ENCODE measurements at places on chromosomes 3 and 15.

DNA sequence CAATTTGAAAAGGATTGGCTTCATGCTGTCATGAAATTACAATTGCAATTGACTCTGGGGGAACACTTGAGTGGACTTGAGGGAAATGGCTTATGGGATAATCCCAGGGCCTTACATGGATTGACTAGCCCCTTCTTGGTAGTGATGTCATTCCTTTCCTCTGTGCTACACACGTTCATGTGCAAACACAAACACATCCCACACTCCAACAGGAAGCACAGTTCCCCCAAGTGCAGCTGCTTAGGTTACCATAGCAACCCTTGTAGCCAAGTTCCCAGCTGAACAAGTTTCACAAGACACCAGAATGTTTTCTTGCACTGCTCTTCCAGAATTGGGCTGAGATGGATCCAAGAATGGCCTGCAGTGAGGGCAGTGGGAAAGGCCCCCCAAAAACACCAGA lies 217.0 kb downstream of the ZNF621 start:
- peak; percentile 9 for DNase-seq

- no peak for DNase-seq
Observed at GRCh38 chr3:89144080-89144479, 36.7 kb downstream of the EPHA3 start.

- DNase-seq, result no peak
Observed at GRCh38 chr3:118526758-118527513, 507.7 kb downstream of the IGSF11 start.

- DNase-seq, result no peak
Observed at GRCh38 chr15:68797599-68798345, 22.9 kb downstream of the ANP32A start.

- DNase-seq, result no peak
Observed at GRCh38 chr3:112557976-112558375, 3.8 kb downstream of the ATG3 start.

DNA sequence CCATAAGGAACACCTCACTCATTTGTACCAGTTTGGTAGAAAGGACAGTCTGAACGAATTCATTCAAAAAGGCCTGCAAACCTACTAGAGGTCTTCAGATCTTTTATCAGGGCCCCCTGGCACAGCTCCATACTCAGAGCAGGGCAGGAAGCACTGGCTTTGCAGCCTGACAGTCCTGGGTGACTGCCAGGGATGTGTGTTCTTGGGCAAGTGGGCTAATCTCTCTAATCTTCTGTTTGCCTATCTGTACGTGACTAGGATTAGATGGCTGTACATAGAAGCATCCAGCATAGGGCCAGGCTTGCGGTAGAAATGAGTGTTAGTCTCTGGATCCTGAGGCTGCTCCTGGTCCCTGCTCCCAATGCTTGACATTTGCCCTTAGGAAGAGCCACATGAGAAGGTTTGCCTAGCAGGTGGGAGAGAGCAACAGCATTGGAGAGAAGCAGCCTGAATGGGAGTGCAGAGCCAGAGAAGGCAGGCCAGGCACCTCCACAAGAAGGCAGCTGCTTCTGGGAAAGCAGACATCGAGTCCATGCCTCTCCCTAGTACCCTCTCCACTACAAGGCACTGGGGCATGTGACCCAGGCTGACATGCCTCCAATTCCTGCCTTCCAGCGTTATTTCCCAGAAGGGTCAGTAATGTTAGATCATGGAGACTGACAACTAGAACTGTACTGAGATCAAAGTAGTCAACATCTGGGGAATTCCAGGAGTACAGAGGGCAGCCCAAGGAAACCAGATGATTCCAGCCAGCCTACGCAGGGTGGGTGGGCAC lies 1.0 kb upstream of the CXCR6 start:
- no peak for DNase-seq

- DNase-seq, result no peak
Observed at GRCh38 chr15:68654786-68655560, 76.2 kb downstream of the CORO2B start.

DNA sequence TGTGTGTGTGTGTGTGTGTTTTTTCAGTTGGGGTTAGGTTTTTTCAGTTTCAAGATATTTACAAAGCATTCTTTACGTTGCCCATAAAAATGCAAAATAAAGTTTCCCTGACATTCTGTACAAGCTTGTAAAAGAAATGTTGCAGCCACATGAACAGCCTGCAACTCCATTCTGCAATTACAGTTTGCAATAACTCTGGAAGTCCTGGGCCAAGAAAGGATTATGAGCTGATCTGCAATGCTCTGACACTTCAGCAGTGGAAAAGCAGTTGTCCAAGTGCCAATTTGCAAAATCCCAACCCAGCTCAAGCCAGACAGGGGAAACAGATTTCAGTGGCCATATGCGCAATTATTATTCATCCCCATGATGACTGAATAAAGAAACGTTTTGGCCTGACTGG lies 322.1 kb downstream of the MEX3B start:
- DNase-seq, result no peak

GRCh38 chr3:16877505-16877904 lies 7.2 kb upstream of the PLCL2 start:
- no peak for DNase-seq

GRCh38 chr3:151439652-151440125 lies 21.2 kb downstream of the IGSF10 start:
- peak; percentile 55 for DNase-seq

- DNase-seq, result no peak
Observed at GRCh38 chr15:63283126-63283525, 5.7 kb downstream of the APH1B start.

GRCh38 chr3:72627271-72627670 lies 221.0 kb downstream of the SHQ1 start:
- DNase-seq, result no peak

DNA sequence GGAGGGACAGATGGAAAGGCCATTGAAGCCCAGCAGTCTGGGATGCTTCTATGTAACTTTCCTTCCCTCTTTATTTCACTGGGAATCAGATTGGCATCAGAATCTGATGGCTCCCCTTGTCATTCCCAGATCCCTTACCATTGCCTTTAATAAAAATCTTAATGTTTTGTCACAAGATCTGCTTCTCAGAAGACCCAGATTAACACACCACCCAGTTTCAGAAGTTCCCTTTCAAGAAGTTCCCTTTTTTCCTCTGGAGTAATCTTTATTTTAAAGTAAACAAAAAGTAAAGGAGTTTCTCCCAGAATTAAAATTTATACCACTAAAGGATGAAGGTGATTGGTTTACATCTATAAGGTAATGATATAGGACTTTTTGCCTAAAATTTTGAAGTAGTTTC lies 76.4 kb downstream of the UBR1 start:
- DNase-seq, result no peak

GRCh38 chr3:43162230-43163084 lies 56.6 kb upstream of the POMGNT2 start:
- no peak for DNase-seq

DNA sequence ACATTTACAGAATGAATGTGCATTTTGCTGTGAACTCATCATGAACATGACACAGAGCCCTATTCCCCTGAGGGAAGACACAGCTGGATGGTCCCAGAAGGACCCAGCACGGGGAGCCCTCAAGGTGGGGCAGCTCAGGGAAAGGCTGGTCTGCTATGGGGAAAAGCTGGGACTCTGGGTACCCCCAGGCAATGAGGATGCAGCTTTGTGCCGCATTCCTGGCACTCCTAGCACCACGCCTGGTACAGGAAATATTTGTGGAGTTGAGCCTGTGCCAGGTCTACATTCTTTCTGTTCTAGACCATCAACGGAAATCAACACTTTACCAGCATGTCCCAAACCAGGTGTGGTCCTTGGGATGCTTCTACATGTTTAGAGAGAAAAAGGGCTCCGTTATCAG lies 74.0 kb downstream of the SRGAP3 start:
- DNase-seq, result no peak

DNA sequence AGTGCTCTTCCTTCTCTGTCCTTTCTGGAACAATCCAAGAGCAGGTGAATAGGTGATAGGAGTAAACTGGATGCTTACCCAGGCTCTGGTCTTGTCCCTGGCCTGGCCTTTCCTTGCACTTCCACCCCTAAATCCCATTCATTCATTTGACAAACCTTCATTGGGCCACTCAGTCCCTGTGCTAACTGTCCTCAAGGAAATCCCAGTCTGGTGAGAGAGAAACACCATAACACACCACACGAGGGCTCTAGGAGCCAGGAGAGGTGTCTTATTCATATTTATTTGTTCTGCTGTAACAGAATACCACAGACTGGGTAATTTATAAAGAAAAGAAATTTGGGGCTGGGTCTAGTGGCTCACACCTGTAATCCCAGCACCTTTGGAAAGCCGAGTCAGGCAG lies 22.8 kb downstream of the EFCC1 start:
- no peak for DNase-seq

GRCh38 chr15:67144609-67145311 lies 79.4 kb downstream of the SMAD3 start:
- DNase-seq, result no peak

GRCh38 chr3:14218355-14218754 lies 39.7 kb downstream of the LSM3 start:
- no peak for DNase-seq

DNA sequence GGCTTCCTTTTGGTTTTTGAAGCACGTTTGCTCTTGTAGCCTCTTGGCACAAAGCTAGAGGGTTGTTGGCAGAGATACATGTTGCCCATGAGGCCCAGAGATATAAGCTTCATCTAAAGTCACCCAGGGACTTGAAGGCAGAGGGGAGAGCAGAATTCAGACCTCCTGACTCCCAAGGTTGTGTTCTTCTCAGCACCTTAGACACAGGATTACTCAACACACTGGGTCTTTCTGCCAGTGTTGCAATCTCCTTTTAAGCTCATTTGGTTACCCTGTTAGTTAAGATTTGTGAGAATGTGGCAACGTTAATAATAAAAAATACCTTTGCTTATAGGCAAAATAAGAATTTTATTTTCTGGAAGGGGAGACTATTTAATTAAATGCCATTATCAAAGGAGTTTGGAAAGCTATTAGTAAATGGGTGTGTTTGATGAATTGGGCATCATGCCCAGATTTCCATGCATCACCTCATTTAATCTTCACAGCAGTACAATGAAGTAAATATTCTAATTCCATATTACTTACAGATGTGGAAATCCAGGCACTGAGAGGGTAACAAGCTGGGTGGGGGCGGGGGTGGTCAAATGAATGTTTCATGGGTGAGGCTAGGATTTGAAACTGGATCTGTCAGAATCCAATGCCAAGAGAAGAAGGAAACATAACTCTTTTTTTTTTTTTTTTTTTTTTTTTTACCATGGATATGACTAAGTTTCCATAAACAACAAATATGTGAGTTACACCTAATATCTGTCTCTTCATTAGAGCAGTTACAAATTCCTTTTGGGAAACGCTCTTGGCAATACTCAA lies 183.3 kb downstream of the NR1D2 start:
- no peak for DNase-seq

DNA sequence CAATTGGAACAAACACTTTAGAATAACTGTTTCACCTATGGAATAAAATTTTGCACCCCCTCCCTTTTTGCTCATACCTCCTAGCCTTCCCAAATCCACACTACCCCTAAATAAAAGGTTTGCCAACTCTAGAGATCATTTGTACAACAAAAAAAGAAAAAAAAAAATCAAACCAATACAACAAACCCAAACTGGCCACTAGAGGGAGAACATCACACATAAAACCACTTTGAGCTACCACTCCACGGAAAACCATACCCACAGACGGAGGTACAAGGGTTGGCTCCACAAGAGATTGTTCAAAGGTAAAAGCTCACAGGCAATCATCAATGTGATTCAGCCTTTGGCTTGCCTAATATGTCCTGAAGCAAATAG lies 47.6 kb downstream of the SETMAR start:
- peak; percentile 13 for DNase-seq

DNA sequence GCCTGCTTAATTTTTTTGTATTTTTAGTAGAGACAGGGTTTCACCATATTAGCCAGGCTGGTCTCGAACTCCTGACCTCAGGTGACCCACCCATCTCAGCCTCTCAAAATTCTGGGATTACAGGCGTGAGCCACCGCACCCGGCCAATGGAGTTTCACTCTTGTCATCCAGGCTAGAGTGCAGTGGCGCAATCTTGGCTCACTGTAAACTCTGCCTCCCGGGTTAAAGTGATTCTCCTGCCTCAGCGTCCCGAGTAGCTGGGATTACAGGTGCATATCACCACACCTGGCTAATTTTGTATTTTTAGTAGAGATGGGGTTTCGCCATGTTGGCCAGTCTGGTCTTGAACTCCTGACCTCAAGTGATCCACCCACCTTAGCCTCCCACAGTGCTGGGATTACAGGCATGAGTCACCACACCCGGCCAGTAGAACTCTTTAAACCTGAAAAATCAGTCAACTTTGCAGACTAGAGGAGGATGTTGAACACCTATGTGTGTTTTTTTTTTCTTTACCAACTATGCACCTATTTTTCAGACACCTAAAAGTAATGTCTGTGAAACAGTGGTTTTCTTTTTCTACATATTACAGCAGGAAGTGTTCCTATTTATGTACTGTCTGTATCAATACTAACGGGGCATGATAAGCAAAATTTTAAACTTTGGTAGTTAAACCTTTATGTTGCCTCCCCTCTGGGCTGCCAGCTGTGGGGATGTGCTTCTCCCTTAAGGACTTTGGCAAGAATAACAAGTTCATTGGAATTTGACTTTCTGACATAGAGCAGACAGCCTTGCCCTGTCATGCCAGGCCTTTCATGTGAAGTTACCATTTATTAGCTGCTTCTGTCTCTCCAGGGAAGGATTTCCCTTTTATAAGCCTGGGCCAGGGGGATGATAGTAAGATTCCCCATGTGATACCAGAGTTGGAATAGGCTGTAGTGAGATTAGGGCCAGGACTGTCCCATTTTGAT lies 8.1 kb downstream of the ARIH2 start:
- no peak for DNase-seq

- DNase-seq, result peak; percentile 11
Observed at GRCh38 chr3:59698091-59698490, 648.3 kb upstream of the CFAP20DC start.

DNA sequence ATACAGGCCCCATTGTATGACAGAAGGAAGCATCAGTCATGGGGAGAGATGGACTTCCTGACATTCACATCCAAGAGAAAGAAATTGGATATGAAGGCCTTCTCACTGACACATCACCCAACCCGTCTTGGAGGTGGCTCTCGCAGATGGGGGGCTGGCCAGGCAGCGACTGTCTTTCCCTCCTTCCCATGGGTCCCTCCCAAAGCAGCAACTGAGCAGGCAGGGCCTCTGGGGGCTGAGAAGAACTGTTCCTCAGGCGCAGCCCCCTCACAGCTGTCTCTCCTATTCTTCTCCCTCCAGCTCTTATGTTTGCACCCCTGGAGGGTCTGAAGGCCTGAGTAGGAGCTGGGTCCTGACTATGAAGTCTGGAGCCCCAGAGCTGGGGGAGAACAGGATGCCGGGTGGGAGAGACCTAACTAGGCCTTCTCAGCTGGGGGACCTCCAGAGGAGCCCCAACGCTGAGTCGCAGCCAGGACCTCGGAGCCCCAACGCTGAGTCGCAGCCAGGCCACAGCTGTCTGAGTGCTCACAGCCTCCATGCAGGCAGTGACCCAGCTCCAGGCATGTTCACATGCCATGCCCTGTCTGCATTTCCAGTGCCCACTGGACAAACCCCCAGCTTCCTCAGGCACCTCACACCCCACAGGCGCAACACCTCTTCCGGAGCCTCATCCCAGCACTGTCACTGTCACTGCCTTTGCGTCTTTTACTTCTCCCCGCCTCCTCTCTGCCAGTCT lies 29.6 kb downstream of the UMPS start:
- no peak for DNase-seq

GRCh38 chr3:194189243-194189791 lies 53.4 kb downstream of the HES1 start:
- no peak for DNase-seq
